Esophagus squamous epithelium (tissue), 5 donors: ENCODE measurements at places on chromosomes 3 and 15.

DNA sequence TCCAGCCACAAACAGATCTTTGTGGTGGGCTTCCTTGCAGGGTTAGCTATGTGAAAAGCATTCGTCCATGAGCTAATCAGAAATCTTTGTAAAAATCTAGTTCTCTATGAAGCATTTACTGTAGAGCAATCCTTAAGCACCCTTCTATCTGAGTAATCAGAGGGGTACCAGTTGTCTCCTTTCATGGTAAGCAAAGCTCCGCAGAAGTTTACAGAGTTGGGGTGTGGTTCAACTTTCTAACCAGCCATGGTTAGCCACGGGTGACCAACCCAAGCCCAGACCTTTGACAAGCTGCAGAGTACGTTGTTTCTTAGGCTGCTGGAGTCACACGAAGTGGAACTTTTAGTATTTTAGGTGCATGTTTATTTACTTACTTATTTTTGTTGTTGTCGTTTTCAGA is 77.4 kb downstream of the FLNB start:
- DNase-seq = no peak

DNA sequence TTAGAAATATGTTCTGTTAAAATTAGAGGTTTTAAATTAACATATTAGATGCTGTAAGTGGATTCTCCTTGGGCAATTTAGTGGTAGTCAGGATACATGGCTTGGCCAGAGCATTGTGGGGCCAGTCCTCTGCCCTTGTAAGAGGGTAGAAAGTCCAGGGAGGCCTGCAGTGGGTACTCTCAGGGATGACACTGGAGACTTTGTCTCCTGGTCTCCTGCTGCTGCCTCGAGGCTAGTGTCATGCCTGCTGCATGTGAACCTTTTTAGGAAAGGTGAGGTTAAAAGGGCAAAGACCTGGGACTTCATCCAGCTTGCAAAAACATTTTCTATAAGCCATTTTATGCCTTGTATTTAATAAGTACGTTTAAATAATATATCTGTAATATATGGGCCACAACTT is 96.8 kb upstream of the PROK2 start:
- no peak for DNase-seq

- no peak for DNase-seq
Measured at GRCh38 chr3:21152555-21152954, 598.5 kb downstream of the ZNF385D start.

DNA sequence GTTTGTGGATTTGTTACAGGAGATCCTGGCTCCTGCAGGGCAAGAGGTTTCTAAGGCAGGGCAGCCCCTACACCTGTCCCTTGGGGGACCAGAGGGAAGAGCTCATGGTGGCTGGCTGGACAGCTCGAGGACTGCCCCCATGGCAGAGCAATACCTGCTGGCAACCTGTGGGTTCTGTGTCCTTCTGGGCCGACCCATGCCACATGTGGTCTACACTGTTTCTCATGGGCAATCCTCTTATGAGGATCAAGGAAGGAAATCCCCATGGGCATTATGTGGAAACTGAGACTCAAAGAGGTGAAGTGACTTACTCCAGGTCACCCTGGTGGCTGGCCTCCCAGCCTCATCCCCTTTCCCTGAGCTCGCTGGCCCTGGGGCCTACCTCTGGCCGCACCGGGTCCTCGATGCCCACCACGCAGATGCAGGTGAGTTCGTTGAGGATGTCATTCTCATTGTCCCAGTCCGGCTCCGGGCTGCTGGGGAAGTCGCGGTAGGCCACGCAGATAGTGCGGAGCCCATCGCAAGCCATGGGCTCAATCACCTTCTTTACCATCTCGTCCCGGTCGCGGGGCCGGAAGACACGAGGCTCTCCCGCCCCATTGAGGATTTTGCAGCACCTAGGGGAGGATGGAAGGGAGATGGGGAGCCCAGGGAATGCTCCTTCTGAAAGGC is 37.5 kb upstream of the SEC13 start:
- no peak for DNase-seq

GRCh38 chr3:150061288-150062024 is 90.8 kb upstream of the PFN2 start:
- no peak for DNase-seq

GRCh38 chr3:49656541-49657112 is 17.5 kb upstream of the APEH start:
- DNase-seq = no peak

GRCh38 chr3:81197386-81197785 is 564.1 kb downstream of the GBE1 start:
- no peak for DNase-seq

DNA sequence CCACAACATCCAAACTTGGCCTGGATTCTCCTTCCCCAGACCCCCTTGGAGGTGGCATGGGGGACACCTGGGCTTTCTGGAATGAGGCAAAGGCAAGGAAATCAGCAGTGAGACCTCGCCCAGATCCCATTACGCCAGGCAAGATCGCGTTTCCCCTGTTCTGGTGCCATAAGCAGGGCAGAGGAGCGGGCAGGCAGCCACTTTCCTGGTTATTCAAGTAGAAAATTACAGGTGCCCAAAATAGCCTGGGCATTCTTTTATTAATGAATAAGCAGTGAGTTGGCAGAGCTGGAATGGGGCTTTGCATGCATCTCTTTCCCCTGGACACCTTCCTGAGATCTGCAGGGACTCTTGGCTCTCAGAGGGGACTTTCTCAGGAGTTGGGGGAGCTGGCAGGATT is 31.5 kb upstream of the FAM107A start:
- no peak for DNase-seq

DNA sequence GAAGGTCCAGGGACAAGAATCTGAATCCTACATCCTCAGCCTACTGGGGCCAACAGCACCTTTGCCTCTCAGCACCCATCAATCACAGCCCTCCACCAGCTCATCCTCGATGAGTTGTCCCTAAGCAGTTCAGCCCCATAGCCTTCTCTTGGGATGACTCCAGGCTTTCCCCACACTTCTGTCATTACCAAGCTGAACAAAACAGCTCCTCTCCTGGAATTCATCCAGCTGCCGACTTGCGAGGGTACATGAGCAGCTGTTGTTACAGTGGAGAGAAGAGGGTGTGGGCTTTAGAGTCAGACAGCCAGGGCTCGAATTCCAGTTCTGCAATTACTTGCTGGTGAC is 69.0 kb upstream of the THBS1 start:
- no peak for DNase-seq

DNA sequence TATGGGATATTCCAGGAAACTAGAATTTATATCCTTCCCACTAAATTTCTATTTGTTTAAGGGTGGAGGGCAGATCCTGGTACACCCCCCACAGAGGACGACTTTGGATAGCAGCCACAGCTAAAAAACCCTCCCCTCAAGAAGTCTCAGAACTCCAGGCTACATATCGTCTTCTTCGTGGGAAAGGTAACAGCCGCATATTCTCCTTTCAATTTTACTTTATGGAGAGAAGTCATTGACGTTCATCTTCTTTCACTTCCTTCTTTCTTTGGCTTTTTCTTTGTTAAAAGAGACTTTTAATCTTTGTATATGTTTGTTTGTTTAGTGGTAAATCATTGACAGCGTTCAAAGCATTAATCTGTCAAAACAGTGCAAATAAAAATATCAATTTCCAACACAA is 36.3 kb downstream of the TRIP4 start:
- no peak for DNase-seq

DNA sequence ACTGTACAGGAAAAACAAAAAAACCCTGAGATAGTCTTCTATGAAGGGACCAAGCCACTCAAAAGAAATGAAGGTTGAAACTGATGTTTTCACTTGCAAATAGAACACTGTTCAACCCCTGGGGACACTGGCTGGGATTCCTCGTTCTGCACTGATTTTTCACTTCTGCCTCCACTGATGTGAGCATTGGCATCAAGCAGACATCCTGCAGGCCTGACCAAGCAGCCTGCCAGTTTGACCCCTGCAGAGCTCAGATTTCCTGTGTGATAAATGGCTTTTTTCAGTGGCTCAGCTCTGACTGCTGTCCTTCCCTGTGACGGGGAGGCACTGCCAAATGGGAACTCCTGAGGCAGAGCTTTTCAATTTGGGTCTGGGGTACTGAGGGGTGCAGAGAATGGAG is 50.0 kb downstream of the RASGRP1 start:
- no peak for DNase-seq

DNA sequence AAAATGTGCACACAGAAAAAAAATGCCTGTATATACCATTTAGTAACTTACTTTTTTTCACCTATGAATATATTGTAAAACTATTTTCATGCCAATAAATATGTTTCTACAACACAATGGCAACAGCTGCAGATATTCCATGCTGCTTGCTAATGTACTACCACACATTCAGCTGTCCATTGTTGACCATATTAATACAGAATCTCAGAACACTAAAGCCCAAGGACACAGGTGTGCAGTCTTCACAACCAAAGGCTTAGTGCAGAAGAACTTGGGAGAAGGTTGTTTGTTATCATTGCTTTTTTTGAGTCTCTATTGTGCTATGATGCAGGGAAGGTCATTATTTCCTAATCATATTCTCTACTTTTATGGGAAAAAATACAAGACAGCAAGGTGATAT is 79.6 kb downstream of the DIPK2A start:
- no peak for DNase-seq

DNA sequence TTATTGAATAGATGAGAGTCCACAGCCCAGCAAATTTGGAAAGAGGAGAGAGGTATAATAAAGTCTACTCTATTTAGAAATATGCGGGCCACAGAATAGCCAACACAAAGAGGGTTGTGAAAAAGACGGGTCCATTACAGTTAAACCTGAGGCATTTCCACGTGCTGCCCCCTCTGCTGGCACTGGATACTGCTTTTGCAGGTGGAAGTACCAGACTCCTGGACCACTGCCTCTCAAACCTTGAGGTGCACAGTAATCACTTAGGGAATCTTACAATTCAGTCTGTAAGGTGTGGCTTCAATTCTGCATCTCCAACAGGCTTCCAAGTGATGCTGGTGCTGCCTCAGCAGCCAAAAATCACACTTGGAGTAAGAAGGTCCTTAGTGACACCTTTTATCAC is 3.0 kb upstream of the TFDP2 start:
- no peak for DNase-seq

DNA sequence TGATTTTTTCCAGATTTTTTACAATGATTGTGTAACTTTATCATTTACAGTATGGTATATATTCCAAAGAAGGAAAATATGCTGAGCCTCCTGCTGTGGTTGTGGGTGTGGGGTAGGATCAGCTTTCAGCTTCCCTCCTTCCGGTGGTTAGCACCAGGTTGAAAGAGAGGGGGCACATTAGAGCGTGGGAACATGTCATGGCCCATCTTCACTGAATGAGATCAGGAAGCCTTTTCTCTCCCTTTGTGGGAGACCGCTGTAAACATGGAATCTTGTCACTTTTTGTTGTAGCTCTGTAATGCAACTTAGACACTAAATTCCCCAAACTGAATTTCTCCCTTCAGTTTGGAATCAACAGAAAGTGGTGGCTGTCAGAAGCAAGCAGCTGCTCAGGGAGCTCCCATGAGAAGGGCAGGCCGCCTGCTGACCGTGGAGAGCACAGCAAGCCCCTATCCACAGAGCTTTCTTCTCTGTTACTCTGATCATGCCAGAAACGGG is 86.7 kb upstream of the LIMD1 start:
- DNase-seq = no peak

DNA sequence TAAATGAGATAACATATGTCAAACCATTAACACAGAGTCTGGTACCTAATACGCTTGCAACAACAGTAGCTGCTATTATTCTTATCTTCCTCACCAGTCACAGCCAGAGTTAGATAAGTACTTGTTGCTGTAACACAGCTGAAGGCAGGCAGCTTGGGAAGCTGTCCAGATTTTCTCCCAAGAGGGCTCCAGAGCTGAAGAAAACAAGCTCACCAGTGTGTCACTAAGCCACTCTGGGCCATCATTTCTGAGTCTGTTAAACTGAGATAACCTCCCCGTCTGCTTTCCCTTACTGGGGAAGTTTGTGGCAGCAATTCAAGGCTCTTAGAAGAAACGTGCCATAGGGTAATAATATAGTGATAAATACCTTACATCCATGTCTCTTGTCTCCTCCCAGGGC is 226.3 kb downstream of the TAFA4 start:
- DNase-seq = no peak

DNA sequence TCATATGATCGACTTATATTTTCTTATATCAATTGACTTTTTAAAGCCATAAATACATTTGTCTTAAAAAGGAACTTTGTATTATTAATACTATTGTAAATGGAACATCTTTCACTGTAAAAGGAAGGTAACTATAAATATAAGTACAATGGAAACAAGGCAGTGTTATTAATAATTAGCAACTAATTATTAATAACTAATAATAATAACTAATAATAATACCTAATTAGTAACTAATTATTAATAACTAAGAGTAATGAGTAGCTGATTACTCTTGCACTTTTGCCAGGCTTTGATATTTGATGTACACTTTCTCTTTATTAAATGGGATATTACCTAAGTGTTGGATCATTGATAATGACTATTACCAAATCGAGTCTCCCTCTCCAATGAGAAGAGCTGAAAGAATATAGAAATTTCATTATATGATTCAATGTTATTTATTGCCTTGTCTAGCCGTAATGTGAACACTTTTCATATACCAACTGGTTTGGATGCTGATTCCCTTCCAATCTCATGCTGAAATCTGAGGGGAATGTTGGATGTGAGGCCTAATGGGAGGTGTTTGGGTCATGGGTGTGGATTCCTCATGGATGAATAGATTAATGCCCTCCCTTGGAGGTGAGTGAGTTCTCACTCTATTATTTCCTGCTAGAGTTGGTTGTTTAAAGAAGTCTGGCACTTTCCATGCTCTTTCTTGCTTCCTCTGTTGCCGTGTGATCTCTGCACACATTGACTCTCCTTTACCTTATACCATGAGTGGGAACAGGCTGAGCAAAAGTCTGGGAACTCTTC is 202.1 kb upstream of the ZBTB20 start:
- DNase-seq = no peak

DNA sequence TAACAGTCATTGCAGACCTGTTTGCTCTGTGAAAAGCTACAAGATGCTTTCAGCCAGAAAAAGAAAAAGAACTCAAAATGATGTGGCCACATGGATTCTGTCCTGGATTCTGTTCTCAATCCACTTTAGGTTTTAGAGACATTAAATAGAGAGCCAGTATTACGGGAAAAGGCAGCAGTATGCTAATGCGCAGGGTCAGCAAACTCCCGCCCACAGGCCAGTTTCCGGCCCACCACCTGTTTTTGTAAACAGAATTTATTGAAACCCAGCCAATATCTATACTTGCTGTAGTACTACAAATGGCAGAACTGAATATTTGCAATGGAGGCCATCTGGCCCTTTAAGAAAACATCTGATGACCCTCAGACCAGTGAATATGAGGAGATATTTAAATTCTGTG is 416.1 kb downstream of the ERC2 start:
- DNase-seq = no peak
